ENCODE measurements at places on chromosomes 1 and 21. TPM values are rescaled to one million over a fixed set of nuclear protein-coding genes. Genes with fewer than 3 reads are reported as not detected.
A peak's percentile ranks its signal among the peaks of the same experiment; 100 is the strongest.

- no peak for DNase-seq
These were observed 626.4 kb downstream of the LMO4 start for GRCh38 chr1:87955038-87955437.

GRCh38 chr1:171868217-171868803 lies 27.0 kb downstream of the DNM3 start:
- peak; percentile 3 for DNase-seq

DNA sequence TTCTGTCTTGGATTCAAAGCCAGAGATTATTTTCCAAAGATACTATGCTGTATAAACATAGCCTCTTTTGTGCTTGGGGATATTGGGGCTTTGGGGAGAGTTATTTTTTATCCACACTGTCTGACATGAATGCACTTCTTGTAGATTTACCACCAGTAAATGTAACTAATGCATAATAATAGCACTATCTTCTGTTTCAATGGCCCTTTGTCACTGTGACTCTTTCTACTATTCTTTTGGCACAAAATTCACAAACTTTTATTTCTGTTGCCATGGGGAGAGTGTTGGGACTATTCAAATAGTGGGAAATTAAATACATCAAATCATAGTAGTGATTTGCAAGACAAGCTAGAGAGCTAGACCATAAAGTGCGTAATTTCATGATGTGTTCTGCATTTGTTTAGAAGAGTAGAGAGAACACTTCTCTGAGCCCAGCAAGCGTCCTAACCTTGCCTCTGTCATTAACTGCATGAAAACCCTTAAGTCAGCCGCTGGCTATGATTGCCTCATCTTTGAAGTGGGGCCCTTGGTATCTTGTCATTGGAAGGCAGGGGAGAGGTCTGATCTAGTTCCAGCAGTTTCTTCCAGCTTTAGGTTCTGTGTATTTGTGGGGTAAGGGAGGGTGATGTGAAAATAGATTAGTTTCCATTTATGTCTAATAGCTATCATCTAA lies 154.4 kb downstream of the HHAT start:
- DNase-seq, result no peak

- DNase-seq, result no peak
These were observed 34.9 kb upstream of the TACSTD2 start for GRCh38 chr1:58611861-58612385.

DNA sequence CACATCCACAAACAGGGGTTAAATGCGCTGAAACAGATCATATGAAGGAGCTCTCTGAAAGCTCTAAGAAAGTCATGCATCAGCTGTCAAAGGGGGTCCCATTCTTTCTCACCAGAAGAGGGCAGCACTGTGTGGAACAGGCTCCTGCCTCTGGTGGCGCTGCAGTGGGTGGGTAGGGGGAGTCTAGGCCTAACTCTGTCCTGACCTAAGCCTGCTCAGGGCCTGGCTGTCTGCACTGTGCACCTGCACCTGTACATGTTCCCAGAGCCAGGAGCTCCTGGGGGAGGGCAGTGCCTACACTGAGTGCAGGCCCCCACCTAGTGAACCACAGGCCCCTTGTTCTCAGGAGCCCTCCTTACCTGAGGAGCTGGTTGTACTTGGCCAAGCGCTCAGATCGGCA lies 16.0 kb downstream of the ENO1 start:
- no peak for DNase-seq

GRCh38 chr1:192984080-192984479 lies 75.1 kb downstream of the UCHL5 start:
- no peak for DNase-seq

DNA sequence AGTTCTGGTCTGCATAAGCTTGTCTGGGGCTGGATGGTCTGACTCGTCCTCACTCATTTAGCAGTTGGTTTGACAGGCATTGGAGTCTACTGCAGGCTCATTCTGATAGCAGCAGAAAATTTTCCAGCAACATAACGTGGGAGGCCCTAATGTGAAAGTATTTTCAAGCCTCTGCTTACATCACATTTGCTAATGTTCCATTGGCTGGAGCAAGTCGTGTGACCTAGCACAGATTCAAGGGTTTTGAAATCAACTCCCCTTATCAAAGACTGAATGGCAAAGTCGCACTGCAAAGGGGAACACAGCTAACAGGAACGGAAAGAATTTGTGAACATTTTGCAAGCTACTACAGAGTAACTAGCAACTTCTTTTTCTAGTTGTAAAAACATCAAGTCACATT lies 2.3 kb upstream of the USH2A start:
- no peak for DNase-seq

DNA sequence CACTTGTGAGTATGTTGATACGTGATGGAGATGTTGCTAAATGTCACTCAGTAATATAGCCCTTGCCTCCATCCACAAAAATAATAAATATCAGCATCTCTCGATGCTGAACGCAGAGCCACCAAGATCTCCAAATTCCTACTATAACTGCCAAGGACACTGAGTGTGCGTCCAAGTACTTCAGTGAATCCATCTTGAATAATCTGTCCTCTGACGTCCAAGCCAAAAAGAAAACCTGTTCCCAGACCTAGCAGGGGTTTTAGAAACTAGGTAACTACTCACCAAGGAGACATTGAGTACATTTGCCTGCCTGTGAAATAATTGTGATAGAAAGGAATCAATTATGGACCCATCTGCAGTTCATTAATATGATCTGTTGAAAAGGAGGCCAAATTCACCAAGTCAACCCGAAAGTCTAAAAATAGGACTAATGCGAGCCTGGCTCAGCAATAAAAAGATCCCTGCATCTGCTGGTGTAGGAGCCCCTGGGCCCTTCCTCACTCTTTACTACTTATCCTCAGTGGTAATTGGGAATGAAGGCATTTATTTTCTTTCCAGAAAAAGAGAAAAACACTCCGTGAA lies 226.9 kb upstream of the IRF2BP2 start:
- DNase-seq, result no peak

DNA sequence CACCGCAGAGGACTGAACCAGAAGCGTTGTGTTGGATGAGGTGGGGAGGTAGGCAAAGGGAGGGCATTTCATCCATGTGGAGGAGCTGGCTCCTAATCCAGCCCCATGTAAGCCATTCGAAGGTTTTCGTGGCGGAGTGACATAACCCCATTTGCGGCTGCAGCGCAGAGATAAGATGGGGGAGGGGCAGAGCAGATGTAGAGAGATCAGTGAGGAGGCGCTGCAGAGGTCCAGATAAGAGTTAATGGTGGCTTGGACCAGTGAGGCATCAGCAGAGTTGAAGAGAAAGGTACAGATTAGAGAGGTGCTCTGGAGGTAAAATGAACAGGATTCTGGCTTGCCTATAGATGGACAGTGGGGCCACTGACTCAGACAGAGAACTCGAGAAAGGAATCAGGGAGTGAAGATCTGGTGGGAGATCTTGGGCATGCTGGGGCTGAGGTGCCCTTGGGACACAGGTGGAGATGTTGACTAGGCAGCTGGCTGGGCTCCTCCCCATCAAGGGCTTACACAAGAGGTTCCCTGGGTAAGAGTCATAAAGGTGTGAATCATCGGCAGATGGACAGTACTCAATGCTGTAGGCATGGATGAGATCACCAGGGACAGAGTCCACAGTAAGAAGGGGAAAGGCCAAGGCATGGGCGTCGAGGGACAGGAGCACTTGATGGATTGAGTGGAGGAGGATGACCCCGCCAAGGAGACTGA lies 7.8 kb upstream of the PTPRF start:
- DNase-seq, result peak; percentile 77

- DNase-seq, result no peak
These were observed 2.9 kb downstream of the JAK1 start for GRCh38 chr1:64963466-64963865.

DNA sequence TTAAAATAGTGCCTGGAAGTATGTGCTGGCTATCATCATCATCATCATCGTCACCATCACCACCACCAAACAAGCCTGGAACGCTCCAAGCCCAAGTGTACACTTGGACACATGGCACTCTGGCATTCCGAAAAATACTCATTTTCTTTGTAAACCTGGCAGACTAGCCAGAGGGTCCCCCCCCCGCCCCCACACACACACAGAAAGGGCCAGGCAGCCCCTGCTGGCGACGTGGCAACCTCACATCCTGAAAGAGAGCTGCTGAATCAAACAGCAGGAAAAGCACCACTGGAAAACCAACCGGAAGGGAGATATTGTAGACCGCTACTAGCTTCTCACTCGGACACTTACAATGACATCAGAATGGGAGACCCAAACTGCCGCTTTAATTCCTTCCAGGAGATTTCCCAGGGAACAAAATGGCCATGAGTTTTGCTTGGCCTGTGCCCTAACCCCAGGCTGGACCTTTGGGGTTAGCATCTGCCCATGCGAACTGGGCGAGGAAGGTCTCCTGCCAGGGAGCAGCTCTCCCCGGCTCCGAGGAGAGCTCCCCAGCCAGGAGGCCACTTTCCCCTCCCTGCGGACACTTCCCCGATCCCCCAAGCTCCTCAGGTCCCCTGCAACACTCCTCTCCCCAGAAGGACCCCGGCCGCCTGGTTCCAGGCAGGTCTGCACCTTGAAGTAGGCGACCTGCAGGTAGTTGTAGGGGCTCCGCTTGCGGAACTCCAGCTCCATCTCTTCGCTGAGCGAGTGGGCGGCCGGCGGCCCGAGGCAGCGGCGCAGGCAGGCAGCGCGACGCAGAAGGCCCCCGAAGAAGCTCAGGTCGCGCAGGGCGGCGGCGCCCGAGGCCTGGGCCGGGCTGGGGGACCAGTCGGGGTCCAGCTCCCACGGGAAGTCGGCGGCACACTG lies 742 bp downstream of the P3H1 start:
- peak; percentile 84 for DNase-seq

Gene DCDC2B
- total RNA-seq, result not detected

Gene OR10Z1
- total RNA-seq, result not detected

All from LHCN-M2 (cell line).